NCI-H524 (cell line): ENCODE measurements at places on chromosomes 5 and 9.

GRCh38 chr5:135238622-135239452 lies 160.2 kb downstream of the MACROH2A1 start:
- no peak for DNase-seq

GRCh38 chr9:129380961-129381401 lies 202.9 kb upstream of the IER5L start:
- no peak for DNase-seq

- no peak for DNase-seq
Observed at GRCh38 chr5:154015071-154015693, 23.5 kb downstream of the FAM114A2 start.

GRCh38 chr5:92328584-92329259 lies 945.6 kb upstream of the ARRDC3 start:
- no peak for DNase-seq

DNA sequence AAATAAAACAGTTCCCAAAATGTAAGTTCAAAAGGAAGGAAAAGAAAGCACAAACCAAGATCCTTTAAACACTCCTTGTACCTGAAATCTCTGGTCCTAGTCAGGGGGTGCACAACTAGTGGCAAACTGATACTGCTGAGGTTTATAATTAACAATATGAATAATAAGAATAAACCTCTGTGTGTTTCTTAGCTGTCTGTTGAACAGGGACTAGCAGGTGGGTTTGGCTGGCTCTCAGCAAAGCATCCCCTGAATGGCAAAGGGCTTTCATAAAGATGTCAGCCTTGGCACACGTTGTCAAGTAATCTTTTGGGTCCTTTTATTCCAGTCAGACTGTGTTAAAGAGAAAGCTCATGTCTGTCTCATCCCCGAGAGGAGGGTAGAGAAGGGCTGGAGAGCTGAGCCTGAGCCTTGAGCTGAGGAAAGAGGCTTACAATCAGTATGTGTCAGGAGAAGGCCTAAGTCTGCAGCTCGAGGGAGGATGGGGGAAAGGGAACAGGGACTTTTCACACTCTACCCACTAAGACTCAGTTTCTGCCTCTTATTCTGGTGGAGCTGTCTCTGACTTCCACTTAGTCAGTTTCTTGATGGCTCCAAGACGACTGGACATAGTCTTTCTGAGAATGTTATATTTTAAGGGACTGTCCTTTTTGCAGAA lies 123.0 kb downstream of the GALNT10 start:
- no peak for DNase-seq

GRCh38 chr9:108568093-108568492 lies 287.7 kb downstream of the ACTL7B start:
- no peak for DNase-seq

GRCh38 chr9:93886911-93887310 lies 68.2 kb downstream of the BARX1 start:
- no peak for DNase-seq

- no peak for DNase-seq
Observed at GRCh38 chr9:124710766-124711165, 60.3 kb downstream of the NR6A1 start.

- DNase-seq, result no peak
Observed at GRCh38 chr5:117594166-117594565, 1019.5 kb upstream of the SEMA6A start.

- no peak for DNase-seq
Observed at GRCh38 chr9:93234600-93234999, 50.7 kb downstream of the WNK2 start.

- DNase-seq, result no peak
Observed at GRCh38 chr5:130116462-130116861, 212.2 kb downstream of the CHSY3 start.

GRCh38 chr9:33731142-33731541 lies 64.2 kb upstream of the PRSS3 start:
- DNase-seq, result peak; percentile 60
